NCI-H1436 treated with DMSO at 0.1 percent for 48 hours (cell line): ENCODE measurements at places on chromosomes 4 and X.

DNA sequence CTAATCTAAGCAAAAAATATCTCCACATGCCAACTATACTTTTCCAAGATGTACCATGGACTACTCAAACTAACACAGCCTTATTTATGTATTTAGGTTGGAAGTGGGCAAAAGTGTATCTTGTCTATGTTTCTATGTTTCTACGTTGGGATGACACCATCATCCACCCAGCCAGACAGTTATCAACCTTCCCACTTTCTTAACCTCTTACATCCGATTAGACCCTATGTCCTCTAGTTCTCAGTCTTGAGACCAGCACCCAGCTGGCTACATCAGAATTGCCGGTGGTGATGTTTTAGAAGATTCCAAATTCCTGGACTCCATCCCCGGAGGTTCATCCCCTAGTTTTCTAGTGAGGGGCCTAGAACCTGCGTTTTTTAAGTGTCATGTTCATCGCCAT lies 1.0 kb upstream of the AASDH start:
- no peak for DNase-seq

GRCh38 chrX:151754641-151755215 lies 20.2 kb downstream of the CNGA2 start:
- DNase-seq: no peak

DNA sequence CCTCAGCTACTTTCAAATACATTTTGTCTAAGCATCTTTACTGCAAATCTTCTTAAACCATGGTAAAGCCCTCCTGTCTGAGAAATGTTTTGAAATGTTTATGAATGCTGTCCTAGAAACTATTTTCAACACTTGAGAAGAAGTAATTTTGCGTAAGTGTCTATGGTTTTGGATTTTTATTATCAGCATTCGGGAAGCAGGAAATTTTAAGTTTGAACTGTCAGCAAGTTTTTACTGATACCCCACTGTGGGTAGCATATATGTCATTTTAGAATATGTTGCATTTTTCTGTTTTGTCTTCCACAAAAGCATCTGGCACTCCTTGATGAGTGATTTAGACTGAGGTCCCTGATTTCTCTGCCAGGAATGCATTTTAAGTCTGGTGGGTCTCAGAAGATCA lies 302.4 kb upstream of the GIMD1 start:
- no peak for DNase-seq

- DNase-seq: no peak
Observed at GRCh38 chr4:74544655-74545361, 99.9 kb downstream of the AREG start.

- no peak for DNase-seq
Observed at GRCh38 chrX:119017077-119017476, 42.7 kb downstream of the LONRF3 start.
